ENCODE measurements at places on chromosomes 12 and 14.

GRCh38 chr14:61264010-61264571 is 17.0 kb downstream of the TMEM30B start:
- no peak for DNase-seq

DNA sequence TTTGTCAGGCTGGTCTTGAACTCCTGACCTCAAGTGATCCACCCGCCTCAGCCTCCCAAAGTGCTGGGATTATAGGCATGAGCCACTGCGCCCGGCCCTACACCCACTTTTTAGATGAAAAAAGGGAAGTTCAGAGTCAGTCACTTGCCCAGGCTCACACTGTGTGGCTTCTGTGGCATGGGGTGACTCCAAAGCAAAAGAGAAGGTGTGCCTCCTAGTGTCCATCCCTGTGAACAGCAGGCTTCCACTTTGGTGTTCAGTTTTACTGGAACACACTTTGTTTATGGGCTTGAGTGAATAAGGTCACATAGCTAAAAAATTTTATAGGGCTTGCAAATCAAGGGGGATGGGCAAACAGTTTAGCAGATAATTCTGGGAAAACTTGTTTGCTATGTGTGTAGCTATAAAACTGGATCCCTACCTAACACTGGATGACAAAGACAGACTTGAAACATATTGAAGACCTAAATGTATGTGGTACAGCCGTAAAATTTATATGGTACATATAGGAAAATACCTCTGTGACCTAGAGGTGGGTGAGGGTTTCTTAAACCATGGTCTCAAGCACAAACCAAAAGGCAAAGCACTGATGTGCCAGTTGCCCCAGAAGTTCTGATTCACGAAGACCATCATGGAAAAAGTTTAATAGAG is 54.9 kb downstream of the EID3 start:
- DNase-seq, result no peak

GRCh38 chr12:131871677-131872076 is 22.7 kb upstream of the ULK1 start:
- no peak for DNase-seq

GRCh38 chr14:20429801-20430669 is 5.9 kb downstream of the KLHL33 start:
- DNase-seq, result no peak

DNA sequence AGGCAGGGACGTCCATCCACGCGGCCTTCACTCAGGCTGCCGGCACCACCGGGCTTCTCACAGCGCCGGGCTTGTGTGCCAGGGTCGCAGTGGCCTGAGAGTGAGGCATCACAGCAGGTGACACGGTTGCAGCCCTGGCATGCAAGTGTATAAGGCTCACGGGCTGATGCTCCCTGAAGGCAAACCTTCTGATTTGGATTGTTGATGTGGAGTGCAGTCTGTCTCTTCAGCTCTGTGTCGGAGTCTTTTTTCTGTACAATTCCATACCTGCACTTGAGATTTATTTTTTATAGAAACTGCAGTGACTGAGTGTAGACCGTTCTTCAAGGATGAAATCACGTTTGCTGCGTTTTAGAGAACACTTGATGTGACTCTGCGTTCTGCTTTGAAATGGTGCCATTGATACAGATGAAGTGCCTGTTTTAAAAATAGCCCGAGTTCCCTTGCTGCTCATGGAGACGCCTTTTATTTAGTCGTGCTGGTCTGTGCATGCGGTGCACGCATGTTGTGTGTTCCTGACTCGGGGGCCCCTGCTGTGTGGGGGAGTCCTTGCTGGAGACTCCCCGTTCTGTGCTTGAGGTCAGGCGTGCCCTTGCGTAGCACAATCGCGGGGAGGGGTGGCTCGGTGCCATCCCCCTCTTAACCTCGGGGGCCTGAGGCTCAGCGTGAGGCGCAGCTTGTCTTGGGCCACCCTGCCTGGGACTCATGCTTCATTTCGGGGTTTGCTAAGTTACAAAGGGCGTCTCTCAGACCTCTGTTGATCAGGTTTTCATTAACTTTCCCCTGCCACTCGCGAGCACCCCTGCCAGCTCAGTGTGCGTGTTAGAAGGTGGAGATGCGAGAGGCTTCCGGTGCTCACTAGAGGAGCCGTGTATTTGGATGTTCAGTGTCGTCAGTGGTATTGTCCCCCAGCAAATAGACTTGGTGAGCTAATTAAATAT is 21.6 kb upstream of the AMN start:
- no peak for DNase-seq

DNA sequence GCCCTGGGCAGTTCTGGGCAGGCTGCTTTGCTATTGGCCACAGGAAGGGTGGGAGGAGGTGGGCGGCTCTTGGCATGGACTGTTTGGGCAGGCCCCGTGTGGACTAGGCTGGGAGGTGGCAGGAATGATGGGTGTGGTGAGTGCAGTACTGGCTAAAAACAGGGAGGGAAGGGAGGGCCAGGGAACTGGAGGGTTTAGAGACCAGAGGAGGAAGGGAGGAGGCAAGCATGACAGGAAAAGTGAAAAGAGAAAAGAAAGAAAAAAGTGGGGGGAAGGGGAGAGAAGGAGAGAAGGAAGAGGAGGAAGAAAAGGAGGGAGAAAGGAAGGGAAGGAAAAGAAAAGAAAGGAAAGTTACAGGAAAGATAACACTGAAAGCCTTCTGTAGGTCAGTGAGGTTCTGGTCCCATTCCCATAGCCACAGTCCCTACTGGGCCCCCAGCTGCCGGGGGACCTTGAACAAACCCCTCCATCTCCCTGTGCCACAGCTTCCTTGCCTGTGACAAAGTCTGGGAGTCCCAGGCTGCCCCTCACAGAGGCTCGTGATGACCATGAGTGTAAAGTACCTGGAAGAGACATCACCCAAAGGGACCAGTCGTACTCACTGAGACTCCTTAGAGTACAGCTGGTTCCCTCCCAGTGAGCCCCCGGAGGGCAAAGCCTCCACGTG is 1.1 kb upstream of the C14orf132 start:
- no peak for DNase-seq

GRCh38 chr12:6532051-6532926 is 2.0 kb upstream of the GAPDH start:
- peak; percentile 93 for DNase-seq

GRCh38 chr14:21199611-21200560 is 44.0 kb upstream of the OR5AU1 start:
- DNase-seq, result no peak

- DNase-seq, result no peak
These were observed 4.3 kb upstream of the GPHB5 start for GRCh38 chr14:63322897-63323573.

DNA sequence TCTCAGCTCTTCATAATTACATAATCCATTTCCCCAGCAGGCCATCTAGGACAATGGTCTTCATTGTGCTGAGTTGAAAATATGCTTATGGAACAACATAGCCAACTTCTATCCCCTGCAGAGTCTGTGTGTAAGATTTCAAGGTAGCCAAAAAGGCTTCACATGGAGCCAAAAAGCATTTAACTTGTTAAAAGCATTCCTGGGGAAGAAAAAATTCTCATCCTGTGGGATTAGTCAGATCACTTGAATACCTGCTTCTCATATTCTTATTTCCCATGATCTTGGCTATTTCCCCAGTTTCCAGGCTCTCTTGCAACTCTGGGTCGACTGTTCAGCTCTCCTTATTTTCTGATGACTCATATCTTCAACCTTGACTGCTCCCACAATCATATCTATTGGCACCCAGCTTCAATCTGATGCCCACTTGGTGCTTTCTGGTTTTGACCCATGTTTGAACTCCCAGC is 178.9 kb downstream of the KLHL28 start:
- peak; percentile 37 for DNase-seq

GRCh38 chr14:74313601-74314000 is 10.9 kb upstream of the ABCD4 start:
- DNase-seq, result no peak

DNA sequence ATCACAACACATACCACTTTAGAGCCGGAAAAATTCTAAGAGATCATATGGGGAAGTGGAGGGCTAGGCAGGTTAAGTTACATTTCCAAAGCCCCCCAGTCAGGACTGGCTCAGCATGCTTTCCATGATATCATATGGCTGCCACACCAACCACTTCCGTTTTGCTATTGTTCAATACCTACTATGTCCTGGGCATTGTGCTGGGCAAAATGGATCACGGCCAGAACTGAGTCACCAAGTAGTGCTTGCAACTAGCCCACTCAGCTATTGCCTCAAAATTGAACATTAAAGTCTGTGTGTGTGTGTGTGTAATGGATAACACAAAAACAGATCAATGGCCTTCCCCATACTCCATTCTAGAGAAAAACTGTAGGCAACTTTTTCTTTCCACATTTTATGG is 22.7 kb downstream of the WIF1 start:
- DNase-seq, result peak; percentile 11

GRCh38 chr14:93688239-93688666 is 100.0 kb downstream of the PRIMA1 start:
- no peak for DNase-seq

- no peak for DNase-seq
These were observed 18.5 kb upstream of the AQP2 start for GRCh38 chr12:49932023-49932422.

DNA sequence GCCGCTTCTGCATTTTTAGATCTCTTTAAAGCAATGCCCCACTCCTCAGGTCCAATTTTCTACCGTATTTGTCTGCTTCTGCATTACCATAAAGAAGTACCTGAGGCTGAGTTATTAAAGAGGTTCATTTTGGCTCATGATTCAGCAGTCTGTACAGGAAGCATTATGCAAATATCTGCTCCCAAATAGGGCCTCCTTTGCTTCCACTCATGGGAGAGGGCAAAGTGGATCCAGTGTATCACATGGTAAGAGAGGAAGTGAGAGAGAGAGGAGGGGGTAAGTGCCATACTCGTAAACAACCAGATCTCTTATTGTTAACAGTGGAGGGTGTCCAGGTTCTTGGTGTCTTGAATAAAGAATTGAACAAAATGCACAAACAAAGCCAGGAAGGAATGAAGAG is 316.1 kb upstream of the SEL1L start:
- no peak for DNase-seq

- no peak for DNase-seq
These were observed 8.3 kb upstream of the TBX5 start for GRCh38 chr12:114414031-114414865.

GRCh38 chr14:23580152-23580926 is 1.7 kb upstream of the JPH4 start:
- no peak for DNase-seq

DNA sequence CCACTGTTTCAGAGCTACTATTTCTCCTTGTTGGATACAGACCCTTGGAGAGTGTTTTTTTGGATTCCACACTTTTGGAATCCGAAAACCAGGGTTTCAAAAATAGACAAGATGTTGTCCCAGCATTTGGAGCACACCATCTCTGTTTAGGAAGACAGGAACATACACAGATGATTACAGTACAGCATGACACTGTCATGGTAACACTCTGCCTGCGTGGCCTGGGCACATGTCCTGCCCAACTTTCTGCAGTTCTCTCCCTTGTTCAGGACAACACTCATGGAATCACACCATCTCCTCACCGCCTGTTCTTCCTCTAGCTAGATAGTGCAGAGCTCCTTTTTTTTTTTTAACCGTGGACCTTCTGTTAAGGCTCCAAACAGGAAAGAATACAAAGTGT is 369.2 kb downstream of the PDZRN4 start:
- DNase-seq, result no peak

DNA sequence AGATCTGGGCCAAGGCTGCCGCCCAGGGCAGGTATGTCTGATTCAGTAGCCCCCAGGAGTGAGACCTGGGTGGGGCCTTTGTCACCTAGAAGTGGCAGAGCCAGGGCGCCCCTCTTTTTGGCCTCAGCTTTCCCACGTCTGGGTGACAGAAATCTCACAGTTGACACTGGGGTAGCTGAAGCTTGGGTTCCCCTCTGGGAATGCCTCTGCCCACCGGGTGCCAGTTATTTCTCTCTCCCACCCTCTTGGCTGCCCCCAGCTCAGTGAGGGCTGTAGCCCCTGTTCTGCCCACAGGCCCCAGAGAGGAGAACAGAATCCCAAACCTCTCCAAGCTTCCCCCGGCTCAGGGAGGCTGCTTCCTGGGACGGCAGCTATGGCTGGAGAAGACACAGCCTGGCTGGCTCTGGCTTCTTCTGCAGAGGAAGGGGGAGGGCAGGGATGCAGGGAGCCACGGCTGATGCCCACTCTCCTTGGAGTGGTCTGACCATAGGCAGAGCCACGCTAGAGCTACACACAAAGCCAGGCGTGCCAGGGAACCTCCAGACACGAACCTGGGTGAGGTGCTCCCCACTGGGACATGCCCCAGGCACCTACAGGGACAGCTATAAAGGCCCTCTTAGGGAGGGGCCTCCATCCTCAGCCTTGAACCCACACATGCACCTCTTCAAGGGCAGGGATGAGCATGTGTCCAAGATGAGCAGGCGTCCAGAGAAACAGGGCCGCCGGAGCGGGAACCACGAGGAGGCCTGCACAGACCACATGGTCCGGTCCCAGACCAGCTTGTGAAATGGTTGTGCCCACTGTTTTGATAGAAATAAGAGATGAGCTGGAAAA is 51.7 kb downstream of the BEGAIN start:
- DNase-seq, result no peak

DNA sequence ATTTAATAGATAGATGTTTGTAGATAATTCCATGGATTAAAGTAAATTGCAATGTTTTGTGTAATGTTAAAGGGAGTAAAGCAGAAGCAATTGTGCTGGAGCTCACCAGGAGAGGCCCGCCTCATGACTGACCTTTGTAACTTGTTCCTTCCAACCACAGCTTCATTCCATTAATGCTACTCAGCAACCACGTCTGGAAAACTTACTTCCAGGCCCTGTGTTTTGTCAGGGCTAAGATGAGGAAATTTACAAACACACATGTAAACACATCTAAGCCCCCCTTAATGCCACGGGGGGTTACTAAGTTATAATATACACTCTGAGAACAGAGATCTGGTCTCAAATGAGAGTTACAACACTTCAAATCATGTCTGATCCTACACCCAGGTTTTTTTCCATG is 12.4 kb downstream of the LUM start:
- peak; percentile 74 for DNase-seq

- DNase-seq, result no peak
These were observed 27.1 kb upstream of the SLC17A8 start for GRCh38 chr12:100329800-100330199.

Data from HS-5 (cell line).